ENCODE measurements at places on chromosomes 3 and 15.

- no peak for DNase-seq
Measured at GRCh38 chr15:98324341-98324970, 323.9 kb upstream of the IGF1R start.

DNA sequence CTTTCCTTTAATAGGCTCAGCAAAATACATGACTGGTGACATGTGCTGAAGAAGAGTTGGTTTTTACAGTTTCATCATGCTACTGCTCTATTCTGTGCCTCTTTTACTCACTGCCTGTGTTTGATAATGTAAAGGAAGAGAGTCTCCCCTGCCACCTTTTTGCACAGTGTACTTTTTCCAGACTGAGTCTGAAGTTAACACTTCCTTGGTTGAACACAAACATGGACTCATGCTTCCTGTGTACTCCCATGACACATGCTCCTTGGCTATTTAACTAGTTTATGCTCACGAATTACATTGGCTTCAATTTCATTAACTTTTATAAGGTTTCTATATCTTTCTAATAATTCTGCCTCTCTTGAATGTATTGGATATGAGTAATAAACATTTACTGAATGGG, 396.1 kb downstream of the VGLL3 start:
- DNase-seq: no peak

GRCh38 chr3:186097663-186098451, 11.0 kb downstream of the ETV5 start:
- no peak for DNase-seq

DNA sequence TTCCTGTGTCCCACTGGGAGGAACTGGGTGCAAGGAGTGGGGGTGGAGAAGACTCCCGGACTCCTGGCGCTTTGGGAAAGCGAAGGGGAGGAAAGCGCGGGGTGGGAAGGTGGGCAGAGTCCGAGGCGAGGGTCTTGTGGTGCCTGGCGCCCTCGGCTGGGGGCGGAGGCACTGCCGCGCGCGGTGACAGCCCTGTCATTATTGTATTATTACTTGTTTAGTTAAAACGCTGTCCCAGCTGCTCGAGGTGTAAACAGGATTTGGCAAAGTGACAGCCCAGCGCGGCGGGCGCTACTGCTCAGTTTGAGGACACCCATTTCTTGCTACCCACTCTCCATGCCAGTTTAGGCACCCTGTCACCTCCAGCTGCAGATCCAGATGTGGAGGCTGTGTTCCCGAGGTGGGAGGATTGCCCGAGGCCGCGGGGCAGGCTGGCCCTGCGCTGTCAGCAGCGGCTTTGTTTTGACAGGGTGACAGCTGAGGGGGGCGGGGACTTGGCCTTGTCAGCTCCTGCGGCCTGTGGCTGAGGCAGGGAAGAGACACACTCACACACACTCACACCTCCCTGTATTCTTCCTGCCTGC, 1.0 kb downstream of the KAT2B start:
- DNase-seq: no peak

GRCh38 chr15:28984421-28985315, 98.9 kb downstream of the APBA2 start:
- DNase-seq: no peak

- DNase-seq: no peak
Measured at GRCh38 chr15:82597815-82598214, 49.3 kb downstream of the CPEB1 start.

DNA sequence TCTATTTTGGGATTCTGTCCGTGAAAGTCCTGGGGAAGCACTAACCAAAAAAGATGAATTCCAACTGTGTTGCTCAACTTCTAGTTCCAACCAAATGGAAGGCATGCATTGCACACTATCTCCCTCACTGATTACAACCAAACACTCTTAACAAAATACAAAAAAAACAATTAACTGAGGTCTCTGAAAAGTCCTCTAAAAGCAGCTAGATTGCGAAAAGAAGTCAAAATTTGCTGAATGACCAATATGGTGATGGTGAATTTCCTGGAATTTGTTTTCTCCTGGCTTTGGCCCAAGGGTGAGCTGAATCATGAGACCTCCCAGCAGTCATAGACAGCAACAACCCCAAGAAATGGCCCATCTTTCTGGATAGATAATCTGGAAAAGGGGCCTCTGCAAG, 28.3 kb downstream of the CYP19A1 start:
- no peak for DNase-seq

- no peak for DNase-seq
Measured at GRCh38 chr15:61336026-61336638, 107.0 kb upstream of the RORA start.

DNA sequence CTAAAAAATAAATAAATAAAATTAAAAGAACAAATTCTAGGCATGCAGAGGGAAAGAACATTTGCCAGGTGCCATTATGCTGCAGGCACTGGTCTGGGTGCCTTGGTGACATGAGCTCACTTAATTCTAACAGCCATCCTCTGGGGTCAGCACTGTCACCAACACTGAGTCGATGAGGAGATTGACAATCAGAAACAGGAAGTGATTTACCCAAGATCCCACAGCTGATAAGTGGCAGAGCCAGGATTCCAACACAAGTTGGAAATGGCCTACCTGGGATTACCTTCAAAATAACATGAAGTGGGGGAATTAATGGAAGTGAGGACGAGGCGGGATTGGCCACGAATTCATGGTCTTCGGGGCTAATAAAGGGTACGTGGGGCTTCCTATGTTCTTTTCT, 3.6 kb downstream of the PLIN1 start:
- no peak for DNase-seq

GRCh38 chr3:14334136-14334535, 68.3 kb upstream of the SLC6A6 start:
- no peak for DNase-seq

GRCh38 chr3:116966649-116967048, 257.1 kb downstream of the TUSC7 start:
- no peak for DNase-seq

GRCh38 chr15:95394186-95395067, 936.1 kb upstream of the NR2F2 start:
- no peak for DNase-seq

DNA sequence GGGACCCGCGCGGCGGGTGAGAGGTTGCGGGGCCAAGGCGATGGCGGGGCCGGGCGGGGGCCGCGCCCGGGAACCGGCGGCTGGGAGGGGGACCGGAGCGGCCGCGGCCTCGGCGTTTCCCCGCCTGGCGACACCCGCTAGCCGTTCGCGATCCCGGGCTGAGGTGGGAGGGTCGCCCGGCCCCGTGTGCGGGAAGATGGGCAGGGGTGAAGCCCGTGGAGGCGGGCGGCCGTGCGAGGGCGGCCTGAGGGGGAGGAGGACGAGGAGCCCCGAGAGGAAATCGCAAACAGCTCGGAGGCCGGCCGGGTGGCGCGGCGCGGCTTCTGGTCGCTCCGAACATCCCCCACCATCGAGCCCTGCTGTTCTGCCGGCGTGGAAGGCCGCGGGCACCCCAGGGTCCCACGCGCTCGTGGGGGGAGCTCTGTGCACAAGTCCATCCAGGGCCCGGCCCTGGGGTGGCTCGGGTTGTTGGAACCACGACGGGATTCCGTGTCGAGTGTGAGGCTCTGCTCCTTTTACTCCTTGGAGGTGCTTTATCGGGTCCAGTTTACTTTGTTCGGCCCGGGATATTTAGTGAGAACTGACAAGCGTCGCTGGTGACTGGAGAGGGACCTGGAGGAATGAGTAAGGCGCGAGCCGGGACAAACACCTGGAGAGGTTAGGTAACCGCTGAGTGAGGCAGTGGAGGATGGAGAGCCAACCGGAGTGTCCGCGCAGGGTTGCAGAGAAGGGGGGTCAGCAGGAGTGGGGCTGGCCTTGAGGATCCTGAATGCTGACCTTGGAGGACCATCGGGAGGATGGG, 728 bp downstream of the CRTC3 start:
- DNase-seq: no peak

- DNase-seq: no peak
Measured at GRCh38 chr3:30155755-30156154, 450.6 kb upstream of the TGFBR2 start.

DNA sequence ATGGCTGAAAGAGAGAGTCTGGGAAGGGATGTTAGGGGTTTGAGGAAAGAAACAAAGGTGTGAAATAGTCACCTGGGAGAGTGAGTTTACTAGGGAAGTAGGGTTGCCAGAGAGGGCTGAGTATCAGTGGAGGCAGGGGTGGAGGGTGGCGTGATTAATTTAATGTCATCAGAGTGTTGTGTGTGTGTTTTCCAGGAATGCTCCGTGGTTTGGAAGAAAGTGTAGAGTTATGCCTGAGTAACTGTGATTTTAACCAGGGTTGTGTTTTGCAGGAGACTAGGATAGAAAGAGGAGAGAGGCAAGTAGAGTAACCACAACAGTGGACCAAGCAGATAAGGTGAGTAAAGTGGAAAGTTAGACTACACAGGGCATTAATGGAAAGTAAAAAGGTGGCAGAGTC, 27.2 kb downstream of the PLD1 start:
- DNase-seq: no peak

- no peak for DNase-seq
Measured at GRCh38 chr3:12180218-12180617, 21.5 kb upstream of the TIMP4 start.

DNA sequence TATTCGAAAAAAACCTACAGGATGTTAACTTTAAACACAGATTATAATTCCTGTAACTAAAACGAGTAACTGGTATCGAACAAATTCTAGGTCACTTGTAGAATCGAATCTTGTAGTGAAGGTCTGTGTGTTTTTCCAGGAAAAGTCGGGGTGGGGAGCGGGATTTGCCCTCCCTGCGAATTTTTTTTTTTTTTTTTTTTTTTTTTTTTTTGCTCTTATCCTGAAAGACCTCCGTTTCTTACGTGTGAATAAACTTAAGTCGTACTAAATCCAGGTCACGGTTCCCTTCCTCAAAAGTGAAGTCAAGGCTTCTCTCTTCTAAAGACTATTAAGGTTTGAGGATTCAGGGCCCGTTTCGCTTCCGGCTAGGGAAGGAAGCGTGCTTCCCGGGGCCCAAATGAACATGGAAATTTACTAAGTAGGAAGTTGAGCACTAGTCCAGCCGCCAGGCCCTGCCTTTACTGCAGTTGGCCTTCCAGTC, 770 bp downstream of the TBC1D5 start:
- DNase-seq: peak; percentile 36

DNA sequence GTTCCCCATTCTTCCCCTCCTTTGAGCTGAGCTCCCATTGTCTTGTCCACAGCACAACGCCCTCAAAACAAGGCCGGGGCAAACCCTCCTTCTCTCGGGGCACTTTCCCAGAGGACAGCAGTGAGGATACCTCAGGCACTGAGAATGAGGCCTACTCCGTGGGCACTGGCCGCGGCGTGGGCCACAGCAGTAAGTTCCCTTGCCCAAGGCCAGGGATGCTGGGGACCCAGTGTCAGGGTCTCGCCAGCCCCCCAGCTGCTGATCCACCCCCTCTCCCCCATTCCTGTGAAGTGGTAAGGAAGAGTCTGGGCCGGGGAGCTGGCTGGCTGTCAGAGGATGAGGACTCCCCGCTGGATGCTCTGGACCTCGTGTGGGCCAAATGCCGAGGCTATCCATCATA, 4.2 kb upstream of the OGG1 start:
- no peak for DNase-seq

- DNase-seq: no peak
Measured at GRCh38 chr15:40823572-40824343, 4.8 kb downstream of the PPP1R14D start.

GRCh38 chr3:93924491-93924890, 49.2 kb downstream of the PROS1 start:
- no peak for DNase-seq

DNA sequence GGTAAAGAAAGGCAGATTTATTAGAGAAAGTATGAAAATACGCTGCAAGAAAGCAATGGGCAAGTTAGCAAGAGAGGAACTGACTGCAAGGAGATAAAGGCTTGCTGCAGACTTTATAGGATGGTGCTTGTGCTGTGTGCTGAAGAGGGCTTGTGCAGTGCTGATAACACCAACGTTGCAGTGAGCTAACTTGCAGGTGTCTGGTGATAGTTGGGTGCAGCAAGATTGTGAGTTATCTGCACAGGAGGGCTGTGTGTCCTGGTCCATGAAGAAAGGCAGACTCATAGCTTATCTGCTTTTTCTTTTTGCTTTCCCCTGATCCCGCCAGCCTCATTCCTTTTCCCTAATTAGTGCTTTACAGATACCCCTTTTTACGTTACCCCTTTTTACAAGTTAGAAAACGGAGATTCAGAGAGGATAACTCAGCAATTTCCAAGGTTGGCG, 58.0 kb upstream of the ZNF148 start:
- DNase-seq: no peak

GRCh38 chr3:19907523-19907922, 26.5 kb downstream of the EFHB start:
- DNase-seq: no peak

DNA sequence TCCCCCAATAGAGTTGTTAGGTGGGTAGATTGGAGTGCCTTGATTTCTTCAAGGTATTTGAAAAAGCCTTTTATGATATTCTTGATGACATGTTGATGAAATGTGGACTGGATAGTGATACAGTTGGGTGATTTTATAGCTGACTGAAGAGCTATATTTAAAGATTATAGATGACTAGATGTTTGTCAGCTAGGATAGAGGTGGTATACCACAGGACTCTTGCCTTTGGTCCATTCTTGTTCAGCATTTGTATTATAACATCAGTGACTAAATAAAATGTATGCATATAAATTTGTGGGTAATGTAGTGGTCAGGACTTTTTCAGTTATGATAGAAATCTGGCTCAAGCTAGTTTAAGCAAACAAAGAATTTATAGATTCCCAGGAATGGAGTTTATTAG, 143.9 kb downstream of the ZNF609 start:
- DNase-seq: no peak

DNA sequence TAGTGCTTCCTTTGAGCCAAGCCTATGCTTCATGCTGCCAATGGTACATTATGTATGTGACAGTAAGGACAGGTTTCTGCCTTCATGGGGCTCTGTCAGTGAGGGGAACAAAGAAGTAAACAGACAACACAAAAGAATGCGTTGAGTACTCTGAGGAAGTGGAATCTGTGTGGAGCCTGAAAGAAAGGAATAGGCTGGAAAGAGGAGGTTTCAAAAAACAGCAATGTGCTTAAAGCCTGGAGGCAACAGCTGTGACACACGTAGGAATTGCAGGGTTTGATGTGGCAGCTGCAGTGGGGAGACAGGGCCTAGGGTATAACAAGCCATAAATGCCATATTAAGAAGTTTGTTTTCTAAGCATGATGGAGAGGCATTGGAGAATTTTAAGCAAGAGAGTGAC, 316.7 kb downstream of the CLSTN2 start:
- DNase-seq: no peak

- no peak for DNase-seq
Measured at GRCh38 chr3:78277801-78278200, 1237.9 kb downstream of the ROBO2 start.

- no peak for DNase-seq
Measured at GRCh38 chr3:175911937-175912336, 1052.8 kb downstream of the NAALADL2 start.

DNA sequence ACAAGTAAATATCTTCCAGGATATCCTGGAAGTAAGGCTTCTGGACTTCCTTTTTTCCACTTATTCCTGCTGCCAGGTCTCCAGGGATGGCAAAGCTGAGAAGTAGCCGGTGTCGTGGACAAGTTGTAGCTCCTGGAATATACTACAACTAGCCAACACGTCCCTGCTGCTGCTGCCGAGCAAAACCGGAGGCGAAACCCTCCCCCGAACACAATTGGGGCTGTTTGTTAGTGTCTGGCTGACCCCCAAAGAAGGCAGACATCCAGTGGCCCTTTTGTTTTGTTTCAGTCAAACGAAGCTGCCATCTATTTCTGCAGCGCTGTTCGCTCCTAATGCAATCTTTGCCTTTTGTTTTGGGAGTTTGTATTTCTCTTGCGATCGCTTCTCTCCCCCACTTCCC, 45.3 kb upstream of the EIF5A2 start:
- DNase-seq: no peak

Measured in amniotic stem cell (primary cell).